NCI-H1092 (cell line): ENCODE measurements at places on chromosomes 2 and 18.

- DNase-seq: no peak
Observed at GRCh38 chr2:72367530-72368225, 220.0 kb upstream of the CYP26B1 start.

DNA sequence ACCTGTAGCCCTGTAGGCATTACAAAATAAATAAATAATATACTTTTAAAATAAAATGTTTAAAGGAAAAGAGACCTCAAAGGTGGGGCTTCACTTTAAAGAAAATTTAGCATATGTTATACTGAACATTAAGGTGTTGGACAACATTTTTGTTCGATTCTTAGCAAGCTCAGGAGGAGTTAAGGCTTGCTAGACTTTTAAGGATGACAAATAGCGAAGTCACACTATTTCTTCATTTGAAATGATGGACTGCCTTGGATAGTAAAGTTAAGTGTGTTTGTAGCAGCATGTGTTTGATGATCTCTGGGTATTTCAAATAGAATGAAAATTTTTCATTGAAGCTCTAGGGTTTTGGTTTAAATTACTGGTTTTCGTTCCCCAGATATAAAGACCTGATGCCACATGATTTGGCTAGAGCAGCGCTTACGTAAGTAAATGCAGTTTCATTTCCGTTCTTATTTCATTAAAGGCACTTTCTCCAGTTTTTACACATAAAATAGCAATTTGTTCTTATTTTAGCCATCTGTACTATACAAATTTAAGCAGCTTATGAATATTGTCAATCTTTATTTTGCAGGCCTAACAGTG lies 24.9 kb downstream of the HADHB start:
- no peak for DNase-seq

DNA sequence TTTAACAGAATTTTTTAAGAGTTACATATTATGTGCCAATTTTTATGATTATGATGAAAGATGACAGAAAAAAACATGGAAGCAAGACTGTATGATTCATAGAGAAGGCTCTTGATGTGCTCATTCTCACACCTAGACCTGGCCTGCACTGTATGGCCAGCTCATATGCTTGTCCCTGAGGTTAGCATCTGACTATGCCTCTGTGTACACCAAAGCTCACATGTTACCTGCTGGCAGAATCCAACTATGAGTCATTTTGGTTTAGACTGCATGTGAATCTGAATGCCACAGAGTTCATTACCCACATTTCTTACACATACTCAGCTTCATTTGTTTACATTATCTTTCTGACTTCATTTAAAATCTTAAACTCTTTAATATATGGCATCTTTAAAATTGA lies 139.0 kb downstream of the DSC3 start:
- no peak for DNase-seq

- peak; percentile 38 for DNase-seq
Observed at GRCh38 chr18:32771169-32771751, 1.6 kb downstream of the KLHL14 start.

DNA sequence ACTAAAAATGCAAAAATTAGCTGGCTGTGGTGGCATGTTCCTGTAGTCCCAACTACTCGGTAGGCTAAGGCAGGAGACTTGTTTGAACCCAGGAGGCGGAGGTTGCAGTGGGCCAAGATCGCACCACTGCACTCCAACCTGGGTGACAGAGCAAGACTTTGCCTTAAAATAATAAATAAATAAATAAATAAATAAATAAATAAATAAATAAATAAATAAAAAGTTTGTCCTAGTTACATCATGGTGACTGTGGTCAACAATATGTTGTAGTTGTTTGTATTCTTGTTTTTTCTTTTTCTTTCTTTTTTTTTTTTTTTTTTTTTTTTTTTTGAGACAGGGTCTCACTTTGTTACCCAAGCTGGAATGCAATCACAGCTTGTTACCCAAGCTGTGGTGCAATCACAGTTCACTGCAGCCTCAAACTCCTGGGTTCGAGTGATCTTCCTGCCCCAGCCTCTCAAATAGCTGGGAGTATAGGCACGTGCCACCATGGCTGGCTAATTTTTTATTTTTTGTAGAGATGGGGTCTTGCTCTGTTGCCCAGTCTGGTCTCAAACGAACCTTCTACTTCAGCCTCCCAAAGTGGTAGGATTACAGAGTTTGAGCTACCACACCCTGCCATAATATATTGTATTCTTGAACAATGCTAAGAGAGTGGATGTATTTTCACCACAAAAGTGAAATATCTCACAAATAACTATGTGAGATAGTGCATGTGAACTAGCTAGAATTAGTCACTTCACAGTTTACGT lies 185.0 kb downstream of the PHLPP1 start:
- no peak for DNase-seq

- no peak for DNase-seq
Observed at GRCh38 chr2:55108456-55109160, 58.4 kb upstream of the RTN4 start.

- no peak for DNase-seq
Observed at GRCh38 chr18:46632401-46633071, 24.5 kb downstream of the LOXHD1 start.

- no peak for DNase-seq
Observed at GRCh38 chr2:37466533-37467222, 122.2 kb downstream of the QPCT start.

DNA sequence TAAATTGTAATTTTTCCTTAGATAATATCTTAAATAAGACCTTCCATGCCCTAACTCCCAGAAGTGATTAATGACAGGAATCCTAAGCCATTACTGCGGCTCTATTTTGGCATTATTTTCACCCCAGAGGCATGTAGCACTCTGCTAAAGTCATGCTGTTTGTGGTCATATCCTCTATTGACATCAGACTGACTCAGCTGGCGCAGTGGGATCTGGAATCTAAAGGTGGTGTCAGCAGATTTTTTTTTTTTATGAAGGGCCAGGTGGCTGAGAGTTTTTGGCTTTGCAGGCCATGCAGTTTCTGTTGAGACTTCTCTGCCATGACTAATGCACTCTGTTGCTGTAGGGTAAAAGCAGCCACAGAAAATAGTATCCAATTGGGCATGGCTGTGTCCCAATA lies 64.1 kb upstream of the ACVR1C start:
- no peak for DNase-seq

DNA sequence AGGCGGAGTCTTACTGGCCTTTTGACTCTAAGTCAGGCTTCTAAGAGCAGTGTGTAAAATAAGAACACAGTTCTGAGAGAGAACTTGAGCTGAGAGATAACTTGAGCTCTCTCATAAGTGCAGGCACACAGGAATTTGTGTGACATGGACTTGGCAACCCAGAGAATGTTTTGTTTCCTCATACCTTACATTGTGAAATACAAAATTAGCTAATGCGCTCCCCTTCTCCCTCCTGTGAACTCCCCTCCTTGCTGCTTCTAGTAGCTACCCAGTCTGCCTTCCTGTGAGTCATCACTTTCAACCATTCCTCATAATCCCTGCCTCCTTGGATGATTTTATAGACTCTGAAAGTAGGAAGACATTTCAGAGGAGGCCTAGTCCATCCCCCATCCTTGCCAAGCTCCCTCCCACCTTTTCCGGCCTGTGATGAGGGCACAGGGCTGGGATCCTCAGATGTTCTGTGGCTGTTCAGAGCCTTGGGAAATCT lies 22.6 kb downstream of the FER1L5 start:
- no peak for DNase-seq

- no peak for DNase-seq
Observed at GRCh38 chr2:239365071-239365781, 35.6 kb downstream of the HDAC4 start.

GRCh38 chr2:156340804-156341451 lies 8.4 kb upstream of the NR4A2 start:
- no peak for DNase-seq

DNA sequence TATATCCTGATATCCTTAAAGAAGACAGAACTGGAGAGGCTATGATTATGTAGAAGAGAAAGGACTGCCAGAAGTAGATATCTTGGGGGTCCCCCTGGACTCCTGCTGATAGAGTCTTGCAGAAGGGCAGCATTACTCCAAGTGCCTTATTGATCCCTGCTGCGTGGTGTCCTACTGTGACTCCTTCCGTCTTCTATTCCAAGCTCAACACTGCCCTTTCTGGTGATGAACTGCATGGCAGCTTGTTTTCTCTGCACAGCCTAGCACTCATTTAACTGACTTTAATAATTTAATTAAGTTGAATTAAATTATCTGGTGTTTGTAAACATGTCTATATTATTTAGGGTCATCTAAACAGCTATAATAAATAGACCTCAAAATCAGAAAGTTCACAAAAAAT lies 194.1 kb upstream of the DSEL start:
- no peak for DNase-seq

DNA sequence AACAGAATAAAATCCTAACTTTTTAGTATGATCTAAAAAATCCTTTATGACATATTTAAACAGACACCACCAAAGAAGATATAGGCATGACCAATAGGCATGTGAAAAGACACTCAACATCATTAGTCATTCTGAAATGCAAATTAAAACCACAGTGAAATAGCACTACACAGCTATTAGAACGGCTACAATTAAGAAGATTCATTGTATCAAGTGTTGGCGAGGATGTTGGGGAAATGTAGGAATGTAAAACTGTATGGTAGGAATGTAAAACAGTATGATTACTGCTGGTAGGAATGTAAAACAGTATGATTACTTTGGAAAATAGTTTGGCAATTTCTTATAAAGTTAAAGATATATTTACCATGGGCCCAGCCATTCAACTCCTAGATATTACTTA lies 253.3 kb upstream of the TCF4 start:
- DNase-seq: no peak

DNA sequence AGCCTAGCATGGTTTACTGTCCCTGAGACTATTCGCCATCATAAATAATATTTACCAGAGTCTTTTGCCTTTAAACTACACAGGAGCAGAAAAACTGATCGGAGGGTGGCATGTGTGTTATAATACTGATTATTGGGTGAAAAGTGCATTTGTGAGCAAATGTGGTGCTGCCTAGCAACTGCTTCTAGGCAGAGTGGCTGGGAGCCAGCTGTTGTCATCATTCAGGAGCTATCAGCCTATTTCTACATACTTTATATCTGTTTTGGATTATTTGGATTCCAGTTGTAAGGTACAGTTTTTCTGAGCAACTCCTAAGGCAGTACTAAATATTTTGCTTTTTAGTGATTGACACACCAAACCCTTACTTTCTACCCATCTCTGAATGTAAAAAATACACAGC lies 75.0 kb upstream of the MSTN start:
- DNase-seq: no peak

- DNase-seq: no peak
Observed at GRCh38 chr2:144268036-144268678, 251.8 kb downstream of the ZEB2 start.

- no peak for DNase-seq
Observed at GRCh38 chr18:50579061-50579774, 19.3 kb downstream of the MAPK4 start.

DNA sequence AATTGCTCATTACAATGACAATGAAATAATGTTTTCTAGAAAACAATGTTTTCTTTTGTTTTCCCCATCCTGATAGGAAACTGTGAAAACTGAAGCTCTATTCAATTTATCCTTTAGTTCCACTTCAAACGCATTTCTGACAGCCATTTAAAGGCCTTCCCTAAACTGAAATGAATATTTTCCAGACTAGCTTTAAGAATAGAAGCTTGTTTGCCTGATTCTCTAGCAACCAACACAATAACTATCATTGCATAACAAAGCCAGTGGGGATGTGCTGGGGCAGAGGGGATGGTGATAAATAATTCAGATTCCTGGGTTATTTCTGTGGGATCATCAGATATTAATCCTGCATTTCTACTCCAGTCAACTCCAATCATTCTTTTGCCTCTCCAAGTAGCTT lies 427.1 kb downstream of the RND3 start:
- no peak for DNase-seq

DNA sequence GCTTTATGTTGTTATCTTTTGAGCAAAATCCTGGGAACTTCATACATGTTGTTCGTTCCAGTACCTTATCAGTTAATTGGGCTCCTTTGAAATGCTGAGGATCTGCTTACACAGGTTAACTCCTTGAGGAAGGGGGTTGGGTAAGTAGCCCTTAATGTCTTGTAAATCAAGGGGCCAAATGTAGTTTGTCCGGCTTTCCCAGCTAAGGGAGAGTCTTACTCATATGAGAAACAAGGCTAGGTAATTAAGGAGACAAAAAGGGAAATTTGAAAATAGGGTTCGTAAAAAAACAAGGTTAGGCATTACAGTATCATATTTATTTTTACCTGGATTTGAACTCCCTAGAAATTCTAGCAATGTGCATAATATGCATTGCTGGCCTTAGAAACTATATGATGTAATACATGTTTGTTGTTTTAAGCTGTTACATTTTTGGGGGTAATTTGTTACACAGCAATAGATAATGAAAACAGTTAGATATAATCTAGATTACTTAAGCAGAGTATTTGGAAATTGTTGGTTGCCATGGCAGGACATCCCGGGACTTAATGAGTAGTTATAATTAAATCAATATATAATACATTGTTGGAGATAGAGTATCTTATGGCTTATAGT lies 30.9 kb upstream of the RNF149 start:
- DNase-seq: no peak

DNA sequence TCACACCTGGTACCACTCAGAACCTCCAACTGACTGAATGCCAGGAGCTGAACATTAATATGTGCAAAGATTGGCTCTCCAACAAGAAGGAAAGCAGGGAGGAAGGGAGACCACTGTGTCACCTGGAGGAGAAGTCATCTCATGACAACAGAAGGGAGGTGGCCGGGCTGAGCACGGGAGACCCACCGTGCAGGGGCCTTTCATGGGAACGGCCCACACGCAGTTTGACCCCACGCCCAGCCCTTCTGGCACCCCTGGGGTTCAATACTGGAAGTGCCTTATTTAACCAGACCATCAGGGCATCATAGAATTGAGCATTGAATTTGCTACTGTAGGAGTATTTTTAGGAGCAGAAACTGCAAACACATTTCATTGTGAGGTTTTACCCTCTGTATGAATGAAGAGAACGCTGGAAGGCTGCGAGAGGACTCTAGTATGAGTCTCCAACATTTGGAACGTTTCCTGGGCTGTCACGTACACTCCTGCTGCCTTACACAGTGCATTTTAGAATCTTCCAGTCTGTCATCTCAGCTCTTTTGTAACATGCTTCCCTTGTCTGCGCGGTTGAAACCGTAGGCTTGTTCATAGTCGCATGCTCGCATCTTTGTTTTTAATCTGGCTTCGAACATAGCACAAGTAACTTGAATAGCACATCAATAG lies 132.1 kb downstream of the NFATC1 start:
- DNase-seq: no peak

DNA sequence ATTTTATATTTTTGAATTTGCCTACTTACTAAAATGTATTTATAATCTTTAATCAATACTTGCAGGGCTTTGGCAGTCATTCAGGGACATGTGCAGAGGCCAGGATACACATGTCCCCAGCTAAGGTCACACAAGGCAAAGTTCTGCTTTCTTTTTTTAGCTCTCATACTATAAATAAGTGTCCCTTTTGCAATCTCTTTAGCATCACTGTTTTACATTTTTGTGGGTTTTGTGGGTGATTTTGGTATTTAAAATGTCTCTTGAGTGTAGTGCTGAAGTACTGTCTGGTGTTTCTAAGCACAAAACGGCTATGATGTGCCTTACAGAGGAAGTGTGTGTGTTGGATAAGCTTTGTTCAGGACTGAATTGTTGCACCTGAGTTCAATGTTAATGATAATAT lies 309.0 kb upstream of the GULP1 start:
- no peak for DNase-seq
